ENCODE measurements at places on chromosomes 1 and 21.

GRCh38 chr1:183807549-183808168 lies 2.7 kb downstream of the RGL1 start:
- DNase-seq: no peak

- no peak for DNase-seq
Measured at GRCh38 chr1:231763456-231763855, 136.9 kb downstream of the DISC1 start.

DNA sequence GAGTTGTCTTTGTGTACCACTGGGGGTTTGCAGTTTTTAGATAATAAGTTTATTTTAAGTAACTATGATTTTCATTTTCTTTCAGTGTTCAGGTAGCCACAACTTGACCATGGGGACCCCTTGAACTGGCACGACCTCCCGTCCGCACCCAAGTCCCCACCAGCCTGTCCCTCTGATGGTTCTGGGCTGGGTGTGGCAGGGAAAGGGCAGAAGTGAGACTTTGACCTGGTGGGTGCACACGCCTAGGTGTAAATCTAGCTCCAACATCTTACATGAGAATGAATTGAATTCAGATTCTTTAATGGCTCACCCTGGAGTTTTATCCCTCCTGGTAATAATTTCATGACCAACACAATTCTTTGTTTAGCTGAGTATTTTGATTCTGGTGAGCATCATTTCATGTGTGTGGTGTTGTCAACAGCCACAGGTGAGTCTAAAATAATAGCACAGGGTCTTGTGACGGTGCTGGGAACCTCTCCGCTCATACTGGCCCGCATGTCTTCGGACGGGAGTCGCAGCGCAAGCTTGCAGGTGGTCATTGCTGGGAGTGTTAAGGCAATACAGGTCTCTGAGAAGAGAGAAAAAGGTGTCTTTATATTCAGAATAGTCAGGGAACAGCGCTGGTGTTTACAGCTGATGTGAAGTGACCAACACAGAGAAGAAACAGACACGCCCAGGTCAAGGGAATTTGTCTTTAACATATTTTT lies 50.8 kb upstream of the POFUT2 start:
- no peak for DNase-seq

DNA sequence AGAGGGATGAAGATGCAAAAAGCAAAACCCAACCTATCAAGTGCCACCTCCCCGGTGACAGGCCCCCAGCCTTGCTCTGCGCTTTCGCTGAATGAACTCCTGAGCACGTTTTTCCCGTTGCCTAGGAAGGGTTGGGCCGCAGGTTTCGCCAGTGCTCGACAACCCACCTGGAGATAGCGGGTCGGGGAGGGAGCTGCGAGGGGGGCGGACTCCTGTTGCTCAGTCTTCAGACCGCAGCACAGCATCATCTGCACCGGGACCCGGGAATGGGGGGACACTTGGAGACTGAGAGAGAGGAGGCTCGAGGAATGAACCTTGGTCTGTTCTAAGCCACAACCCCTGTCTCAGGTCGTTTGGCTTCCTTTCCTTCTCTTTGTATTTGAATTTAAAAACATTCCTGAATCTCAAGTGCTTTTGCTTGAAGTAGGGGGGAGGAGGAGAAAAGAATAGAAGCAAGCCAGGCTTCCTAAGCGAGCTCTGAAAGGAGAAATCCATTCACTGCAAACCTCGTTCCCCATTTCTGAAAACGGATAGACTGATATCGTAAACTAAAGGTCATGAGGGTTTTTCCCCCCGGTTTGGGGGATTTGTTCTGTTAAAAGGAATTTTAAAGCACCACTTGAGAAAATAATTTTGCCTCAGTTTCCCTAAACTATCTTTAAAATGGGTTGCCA lies 1.2 kb downstream of the AK5 start:
- DNase-seq: no peak

DNA sequence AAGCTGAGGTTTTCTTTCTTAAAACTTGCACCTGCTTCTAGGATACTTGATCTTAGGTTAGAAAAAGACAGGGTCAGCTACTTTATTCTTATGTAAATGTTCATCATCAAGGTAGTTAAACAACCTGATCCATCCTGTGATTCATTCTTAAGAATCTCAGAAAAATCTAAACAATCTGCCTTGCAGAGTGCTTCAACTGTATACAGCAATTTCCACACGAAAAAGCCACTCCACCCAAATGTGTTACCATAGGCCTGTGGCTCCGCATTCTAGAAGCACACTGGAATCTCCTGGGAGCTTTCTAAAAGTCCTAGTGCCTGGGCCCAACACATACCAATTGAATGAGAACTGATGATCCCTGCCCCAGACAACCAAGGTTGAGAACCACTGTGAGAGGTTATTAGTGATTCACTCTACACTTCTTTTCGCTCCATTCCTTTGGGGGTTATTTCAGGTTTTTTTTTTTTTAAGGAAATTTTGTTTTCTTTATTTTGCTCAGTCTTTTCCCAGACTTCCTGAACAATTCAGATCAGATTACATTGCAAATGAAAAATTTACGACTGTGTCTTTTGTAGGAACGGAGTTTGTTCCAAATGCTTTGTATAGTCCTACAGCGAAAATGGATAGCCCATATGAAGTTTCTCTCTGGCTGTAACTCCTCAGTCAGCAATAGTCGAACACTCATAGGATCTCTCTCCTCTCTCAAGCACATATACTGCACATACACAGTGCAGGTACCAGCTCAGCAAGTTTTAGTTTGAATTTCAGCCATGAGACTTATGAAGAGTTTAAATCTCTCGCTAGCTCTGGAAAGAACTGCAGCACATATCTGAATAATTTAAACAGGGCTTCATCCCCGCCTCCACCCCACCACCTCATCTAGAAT lies 16.1 kb downstream of the SMYD2 start:
- no peak for DNase-seq

DNA sequence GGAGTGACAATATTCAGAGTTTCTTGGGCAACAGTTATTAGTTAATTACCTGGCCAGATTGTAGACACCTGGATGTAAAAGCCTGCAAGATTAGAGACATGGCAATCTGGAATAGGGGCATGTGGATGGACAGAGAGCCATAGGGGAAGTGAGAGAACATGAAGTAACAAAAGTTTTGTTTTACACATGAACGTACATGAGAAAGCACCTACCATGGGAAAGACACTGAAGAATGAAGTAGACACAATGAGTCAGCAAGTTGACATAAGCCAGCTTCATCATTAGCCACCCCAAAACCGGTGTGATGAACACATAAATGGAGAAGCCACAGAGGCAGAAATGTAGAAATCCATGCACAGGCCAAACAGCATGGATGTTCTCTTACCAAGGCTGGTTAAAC lies 462.1 kb upstream of the C1orf87 start:
- no peak for DNase-seq

GRCh38 chr1:209626346-209627026 lies 25.7 kb downstream of the LAMB3 start:
- no peak for DNase-seq

DNA sequence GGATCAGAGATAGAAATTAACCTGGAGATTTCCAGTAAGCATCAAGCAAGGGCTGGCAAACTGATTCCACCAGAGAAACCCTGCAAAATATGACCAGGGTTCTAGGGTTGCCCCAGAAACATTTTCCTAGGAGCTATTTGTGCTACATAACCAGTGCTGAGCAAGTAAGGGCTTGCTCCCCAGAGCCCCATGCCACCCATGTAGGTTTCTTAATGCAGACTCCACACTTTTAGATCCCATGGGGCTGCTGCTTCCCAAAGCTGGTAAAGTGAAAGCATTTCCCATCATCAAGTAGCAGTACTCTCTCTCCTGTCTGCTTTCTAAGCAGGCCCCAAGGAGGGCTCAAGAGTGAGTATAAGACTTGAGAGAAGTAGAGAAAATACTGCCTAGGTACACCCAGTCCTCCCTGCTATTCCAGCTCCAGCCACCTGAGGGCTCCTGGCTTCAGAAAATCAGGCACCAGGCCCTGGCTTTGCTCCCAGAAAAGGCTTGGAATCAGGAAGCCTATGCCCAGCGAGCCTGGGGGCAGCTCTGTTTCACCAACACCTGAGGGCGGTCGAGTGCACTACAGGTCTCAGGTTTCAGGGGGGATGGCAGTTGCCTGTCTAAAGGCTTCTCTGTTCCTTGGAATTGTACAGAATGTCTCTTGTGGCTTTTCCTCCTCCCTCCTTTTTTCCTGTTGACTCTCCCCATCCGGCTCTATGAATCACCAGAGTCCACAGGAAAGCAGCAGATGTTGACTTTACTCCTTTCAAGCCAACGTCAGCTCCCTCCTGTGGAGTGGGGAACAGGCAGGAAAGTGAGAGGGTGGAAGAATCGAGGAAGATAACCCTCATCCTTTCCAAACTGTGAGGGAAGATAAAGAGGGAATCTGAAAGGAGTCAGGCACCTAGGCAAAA lies 6.2 kb upstream of the ANKRD35 start:
- DNase-seq: peak; percentile 55

DNA sequence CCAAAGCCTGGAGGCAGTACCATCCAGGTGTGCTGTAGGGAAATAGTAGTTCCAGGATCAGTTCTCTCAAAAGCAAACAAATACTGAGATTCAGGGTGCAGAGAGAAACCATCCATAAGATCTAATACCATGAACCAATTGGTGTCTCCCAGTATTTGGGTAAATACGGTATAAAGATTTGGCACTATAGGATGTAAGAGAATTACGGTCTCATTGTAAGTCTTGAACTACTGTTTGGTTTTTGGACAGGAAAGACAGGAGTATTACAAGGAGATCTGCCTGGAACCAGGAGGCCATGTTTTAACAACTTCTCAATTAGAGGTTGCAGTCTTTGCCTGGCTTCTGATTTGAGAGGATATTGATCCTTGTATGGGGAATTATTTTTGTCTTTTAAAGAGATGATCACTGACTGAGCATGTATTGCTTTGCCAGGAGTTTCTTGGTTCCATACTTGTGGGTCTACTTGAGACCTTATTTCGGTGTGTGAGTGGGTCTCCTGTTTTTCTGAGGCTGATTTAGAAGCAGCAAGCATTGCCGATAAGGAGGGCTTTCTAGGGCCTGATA lies 10.2 kb downstream of the AADACL4 start:
- no peak for DNase-seq

GRCh38 chr1:218938259-218938658 lies 235.4 kb upstream of the LYPLAL1 start:
- no peak for DNase-seq

GRCh38 chr1:14607295-14607694 lies 8.8 kb downstream of the KAZN start:
- DNase-seq: no peak

DNA sequence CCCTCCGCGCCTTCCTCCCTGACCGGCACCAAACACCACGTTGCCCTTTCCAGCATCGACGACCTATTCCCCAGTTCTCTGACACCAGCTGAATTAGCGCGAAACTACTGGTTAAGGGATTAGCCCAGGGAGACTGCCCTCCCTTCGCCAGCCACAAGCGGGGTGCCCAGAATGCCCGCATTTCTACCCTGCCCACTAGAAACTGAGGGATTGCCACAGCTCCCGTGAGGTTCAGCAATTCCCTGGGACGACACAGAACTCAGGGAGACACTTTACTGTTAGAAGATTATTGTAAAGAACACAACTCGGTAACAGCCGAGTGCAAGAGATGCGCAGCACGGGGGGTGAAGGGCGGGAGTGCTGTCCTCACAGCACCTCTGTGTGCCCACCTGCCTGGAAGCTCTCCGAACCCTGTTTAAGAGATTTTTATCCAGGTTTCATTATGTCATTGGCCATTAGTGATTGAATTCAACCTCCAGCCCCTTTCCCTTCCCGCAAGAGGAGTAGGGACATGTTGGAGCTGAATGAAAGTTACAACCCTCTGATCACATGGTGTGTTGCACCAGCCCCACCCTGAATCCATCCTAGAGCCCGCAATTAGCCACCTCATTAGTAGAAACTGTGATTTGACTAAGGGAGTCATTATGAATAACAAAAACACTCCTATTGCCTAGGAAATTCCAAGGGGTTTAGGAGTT lies 15.8 kb upstream of the RIPPLY3 start:
- DNase-seq: no peak

DNA sequence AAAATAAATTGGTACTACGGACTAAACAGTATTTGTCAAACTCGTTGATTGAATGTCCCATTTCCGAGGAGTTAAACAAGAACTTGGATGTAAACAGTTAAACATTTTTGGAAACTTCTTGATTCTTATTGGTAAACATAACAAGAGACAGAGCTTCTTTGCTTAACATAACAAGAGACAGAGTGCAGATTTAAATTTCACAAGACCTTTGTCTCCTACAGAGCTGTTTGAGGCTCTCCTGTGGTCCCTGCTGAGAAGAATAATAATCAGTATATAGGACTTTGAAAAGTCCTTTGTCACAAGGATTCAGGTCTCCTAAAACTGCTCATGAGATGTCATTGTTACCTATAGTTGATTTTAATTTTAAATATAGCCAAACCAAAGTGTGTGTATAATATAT lies 170.6 kb upstream of the C21orf91 start:
- DNase-seq: no peak

DNA sequence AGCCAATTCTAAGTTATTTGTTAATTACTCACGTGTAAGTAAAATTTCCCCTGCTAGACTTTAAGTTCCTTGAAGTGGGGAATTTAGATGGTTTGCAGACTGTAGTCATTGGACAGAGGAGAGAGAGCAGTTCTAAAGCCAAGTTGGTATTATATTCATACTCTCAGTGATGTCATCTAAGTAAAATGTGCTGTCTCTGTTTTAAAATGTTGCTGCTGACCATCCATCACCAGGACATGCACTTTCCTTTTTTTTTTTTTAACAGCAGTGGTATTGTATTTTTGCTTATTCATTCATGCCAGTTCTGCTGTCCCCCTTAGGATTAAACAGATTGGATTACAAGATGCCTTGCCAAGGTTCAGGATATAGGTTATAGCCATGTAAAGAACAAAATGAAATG lies 2.3 kb downstream of the TTLL7 start:
- no peak for DNase-seq

DNA sequence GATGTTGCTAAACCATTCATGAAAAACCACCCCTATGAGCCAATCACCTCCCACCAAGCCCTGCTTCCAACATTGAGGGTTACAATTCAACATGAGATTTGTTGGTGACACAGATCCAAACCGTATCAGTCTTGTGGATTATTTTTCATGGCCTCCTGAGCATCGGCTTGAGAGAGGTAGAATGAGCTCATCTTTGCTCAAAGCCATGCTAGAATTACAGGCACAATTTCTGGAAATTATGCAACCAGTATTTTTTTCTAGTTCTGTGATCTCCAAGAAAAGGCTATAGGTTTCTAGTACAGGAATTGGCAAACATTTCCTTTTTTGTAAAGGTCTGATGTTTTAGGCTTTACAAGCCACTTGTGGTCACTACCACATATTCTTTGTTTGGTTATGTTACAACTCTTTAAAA lies 219.4 kb downstream of the DUSP10 start:
- DNase-seq: no peak

- no peak for DNase-seq
Measured at GRCh38 chr1:217333939-217334338, 297.0 kb downstream of the GPATCH2 start.

- no peak for DNase-seq
Measured at GRCh38 chr1:202367271-202367670, 18.8 kb downstream of the PPP1R12B start.

GRCh38 chr1:83967336-83967735 lies 31.6 kb downstream of the TTLL7 start:
- DNase-seq: no peak

GRCh38 chr1:64823691-64824476 lies 79.0 kb downstream of the RAVER2 start:
- DNase-seq: peak; percentile 26

GRCh38 chr1:19662313-19662712 lies 2.4 kb upstream of the HTR6 start:
- DNase-seq: no peak
